ENCODE measurements at places on chromosomes 13 and 19.

DNA sequence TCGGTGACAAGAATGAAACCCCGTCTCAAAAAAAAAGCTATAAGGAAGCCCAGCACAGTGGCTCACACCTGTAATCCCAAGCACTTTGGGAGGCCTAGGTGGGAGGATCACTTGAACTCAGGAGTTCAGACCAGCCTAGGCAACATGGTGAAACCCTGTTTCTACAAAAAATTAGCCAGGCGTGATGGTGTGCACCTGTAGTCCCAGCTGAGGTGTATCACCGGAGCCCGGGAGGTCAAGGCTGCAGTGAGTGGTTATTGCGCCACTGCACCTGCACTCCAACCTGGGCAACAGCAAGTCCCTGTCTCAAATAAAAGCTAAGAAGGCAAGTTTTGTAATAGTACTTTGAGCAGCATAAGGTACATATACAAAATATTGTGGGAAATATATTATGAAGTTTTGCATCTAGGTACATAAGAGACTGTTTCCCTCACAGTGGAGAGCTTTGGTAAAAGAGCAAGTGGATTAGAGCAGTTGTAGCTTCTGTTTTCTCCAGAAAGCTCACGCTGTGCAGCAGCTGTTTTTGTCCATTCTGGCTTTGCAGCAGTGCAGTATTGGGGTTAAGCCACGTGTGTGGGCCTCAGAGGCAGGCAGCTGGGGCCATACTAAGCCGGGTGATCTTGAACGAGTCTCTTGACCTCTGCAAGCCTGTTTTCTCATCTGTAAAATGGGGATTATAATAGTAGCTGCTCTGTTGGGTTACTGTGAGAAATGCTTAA lies 35.4 kb downstream of the ARHGAP35 start:
- DNase-seq: no peak

DNA sequence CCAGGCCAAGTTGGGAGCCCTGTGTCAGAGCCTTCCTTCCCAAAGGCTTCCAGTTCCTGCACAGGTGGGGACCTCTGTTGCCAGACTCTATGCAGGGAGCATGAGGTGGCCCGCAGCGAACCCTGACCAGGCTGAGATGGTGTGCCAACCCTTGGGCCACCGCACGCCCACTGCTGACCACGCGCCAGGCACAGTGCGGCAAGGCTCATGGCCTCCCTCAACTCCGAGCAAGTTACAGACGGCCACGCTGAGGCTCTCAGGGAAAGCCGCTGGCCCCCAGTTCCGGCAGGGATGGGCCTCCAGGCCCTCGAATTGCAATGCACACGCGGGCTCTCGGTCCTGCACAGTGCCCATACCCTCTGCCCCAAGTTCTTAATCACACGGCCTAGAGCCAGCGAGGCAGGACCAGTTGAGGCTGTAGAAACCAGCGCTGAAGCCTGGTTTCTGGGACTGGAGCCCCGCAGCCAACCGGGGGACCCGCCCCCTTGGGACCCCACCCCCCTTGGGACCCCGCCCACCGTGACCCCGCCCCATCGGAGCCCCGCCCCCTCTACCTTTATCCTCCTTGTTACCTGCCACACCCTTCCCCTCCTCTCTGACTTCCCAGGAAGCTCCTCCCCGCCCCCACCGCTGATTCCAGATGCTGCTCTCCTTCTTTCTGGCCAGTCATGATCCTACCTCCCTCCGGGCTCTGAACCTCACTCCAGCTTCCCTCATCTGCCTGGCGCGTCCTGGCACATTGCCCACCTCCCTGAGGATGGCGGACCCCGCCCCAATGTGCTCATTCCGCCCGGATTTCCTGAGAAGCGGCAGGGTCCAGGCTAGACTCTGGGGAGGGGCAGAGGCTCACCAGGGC lies 6.0 kb downstream of the PEX11G start:
- no peak for DNase-seq

- DNase-seq: no peak
Measured at GRCh38 chr19:35146746-35147459, 3.8 kb downstream of the FXYD7 start.

- DNase-seq: no peak
Measured at GRCh38 chr19:43809762-43810696, 7.8 kb upstream of the LYPD5 start.

DNA sequence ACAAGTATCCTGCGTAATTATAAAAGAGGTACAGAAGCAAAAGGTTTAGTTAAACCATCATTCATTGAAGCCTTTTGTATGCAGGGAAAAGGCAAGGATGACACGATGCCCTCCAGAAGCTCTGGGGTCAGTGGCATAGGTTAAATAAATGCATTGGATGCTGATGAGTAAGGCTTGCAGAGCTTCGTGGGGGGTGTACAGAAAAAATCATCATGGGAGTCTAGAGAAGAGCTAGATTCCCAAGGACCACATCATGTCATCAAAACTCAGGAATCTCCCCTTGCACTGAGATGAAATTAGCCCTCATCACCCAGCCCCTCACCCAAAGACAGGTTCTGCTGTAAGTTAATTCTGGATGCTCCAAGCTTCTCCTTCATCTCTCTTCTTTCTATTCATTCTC lies 8.3 kb downstream of the FPR1 start:
- DNase-seq: no peak

GRCh38 chr13:60112771-60113170 lies 51.0 kb downstream of the DIAPH3 start:
- DNase-seq: no peak

DNA sequence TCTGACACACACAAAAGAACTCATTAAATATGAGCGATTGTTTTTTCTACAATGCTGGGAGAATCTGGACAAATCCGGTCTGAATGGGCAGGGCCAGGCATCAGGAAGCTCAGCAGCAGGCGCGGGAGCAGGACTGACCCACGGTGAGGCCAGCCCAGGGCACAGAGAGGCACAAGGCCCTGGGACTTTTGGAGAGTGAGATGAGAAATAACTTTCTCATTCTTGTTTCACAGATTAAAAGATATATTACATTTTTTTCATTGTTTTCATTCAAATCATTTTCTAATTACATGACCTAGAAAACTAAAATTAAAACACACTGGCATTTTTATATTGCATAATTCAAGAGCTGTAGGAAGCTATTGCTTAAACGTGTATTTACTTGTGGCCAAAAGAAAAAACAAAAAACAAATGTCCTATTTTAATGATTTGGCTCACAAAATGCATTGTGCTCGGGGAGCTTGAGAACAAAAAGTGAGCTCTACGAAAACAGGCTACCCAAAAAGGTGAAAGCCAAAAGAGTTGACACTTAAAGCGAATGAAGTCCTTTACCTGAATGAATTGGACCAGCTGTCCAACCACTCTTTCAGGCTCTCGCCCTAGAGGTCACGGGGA lies 133.1 kb downstream of the TNFRSF19 start:
- no peak for DNase-seq

DNA sequence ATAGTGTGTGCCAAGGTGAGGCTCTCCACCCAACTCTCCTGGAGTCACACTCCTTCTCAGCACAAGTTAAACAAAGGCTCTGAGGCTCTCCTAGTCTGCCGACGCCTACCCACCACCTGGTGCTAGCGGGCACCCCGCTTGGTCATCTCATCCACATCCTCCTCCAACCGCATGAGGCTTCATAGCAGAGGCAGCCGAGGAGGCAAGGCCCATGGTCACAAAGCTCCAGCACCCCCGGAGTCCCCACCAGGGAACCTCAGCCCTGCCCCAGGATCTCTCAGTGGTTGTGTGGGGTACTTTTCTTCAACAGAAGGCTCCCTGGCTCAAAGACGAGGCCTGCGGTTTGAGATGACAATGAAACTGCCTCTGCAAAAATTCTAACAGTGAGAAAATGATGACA lies 43.0 kb downstream of the STK24 start:
- no peak for DNase-seq

DNA sequence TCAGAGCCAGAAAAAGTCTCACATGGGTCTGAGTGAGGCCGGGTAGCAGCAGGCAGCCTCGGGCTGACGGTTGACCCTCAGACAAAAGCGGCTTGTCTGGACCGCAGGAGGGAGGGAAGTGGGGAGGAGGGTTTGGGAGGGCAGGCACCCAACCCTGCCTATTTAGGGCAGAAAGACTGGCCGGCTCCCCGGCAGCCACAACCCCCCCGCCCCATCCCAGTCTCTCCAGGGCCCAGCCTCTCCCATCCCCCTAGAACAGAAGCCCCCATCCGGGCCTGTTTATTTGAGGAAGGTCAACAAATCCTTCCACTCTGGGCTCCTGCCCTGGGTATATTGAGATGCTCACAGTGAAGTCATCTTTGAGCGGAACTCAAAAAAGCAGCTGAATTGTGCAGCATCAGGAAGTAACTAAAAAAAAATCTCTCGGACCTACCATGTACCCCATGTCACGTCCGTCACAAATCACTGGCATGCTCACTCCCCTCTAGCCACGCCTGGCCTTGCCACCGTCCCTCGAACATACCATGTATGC lies 6.3 kb downstream of the DACT3 start:
- DNase-seq: no peak

DNA sequence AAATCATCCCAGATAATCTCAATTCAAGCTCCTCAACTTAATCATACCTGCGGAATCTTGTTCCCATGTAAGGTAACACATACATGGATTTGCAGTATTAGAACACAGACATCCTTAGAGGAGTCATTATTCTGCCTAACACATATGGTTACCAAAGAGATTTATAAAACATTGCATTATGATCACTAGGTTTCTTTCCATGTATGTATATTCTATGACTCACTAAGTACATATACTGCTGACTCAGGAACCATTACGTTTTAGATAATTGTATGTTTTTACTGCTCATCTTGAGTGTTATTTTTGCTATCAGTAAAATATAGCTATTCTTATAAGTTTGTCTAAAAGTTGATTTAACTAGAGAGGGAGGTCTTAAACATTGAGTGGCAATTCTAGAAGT lies 182.9 kb downstream of the SLITRK6 start:
- no peak for DNase-seq

DNA sequence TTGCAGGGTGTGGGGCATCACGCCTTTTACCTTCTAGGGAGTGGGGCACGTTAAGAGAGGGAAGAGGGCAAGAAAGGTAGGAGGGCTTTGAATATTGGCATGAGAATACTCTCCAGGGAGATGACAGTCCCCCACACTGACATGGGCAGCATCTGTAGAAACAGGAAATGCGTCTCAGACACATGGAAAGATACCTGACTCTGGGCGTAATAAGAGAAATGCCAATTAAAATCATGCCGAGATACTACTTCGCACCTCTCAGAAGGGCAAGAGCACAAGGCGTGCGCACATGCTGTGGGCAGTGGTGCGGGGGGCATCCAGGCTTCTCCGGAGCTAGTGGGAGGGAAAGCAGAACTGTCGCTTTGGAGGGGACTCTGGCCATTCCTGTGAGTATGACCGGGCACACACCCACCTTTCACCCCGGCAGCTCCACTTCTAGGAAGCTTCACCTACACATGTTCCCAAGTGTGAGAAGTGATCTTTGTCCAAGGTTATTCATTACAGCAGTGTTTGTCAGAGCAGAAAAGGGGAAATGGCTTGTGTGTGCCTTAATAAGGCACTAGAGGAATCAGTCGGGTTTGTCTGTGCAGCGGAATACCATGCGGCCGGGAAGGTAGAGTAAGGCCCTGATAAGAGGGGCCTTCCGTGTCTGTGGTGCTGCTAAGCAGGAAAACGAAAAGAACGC lies 99.5 kb downstream of the SIPA1L3 start:
- no peak for DNase-seq

GRCh38 chr19:7534531-7535046 lies 928 bp upstream of the PNPLA6 start:
- no peak for DNase-seq

DNA sequence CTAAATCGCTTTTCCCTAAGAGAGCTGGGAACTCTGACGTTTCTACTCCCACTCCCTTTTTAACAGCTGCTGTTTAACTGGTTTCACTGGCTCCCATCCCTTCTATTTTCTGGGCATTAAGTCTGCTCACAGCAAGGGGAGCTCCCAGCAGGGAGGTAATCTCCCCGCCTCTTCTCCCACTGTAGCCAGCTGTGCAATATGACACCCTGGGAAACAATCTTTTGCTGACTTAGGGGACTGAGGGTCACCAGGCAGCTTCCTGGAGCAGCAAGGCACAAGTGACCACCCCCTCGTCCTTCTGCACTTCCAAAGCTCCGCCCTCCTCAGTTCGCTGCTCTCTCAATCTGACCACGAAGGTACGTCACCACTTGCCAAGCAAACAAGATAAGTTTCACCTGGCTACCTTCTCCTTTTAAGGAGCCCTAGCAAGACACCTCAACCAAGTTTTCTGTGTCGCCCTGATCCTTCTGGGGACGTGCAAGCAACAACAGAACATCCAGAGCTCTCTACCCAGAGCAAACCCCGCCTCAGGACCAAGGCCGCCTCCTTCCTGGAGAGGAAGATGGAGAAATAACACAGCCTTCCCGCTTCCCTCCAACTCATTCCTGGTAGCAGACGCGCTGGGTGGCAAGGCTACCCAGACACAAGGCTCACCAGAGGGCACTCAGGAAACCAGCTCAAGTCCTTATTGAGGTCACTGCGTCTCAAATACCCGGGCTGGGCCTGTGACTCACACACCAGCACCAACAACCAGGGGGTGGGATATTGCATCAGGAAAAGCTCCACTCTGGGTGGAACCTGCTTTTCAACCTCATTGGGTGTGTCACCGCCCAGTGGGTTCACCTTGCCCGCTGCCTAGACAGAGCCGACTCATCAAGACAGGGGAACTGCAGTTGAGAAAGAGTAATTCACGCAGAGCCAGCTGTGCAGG lies 92.4 kb downstream of the STK24 start:
- no peak for DNase-seq

- no peak for DNase-seq
Measured at GRCh38 chr13:21006141-21007005, 55.0 kb downstream of the LATS2 start.

GRCh38 chr19:44071824-44072542 lies at the start of gene ZNF284:
Gene ZNF284, plus strand, starts transcription at chr19:44072159. Its CDS starts 4,231 bp downstream, at chr19:44076390.
- peak; percentile 62 for DNase-seq

DNA sequence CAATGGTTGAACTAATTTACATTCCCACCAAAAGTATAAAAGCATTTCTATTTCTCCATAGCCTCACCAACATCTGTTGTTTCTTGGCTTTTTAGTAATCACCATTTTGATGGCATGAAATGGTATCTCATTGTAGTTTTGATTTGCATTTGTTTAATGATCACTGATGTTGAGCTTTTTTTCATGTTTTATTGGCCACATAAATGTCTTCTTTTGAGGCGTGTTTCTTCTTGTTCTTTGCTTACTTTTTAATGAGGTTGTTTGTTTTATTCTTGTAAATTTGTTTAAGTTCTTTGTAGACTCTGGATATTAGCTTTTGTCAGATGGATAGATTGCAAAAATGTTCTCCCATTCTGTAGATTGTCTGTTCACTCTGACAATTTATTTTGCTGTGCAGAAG lies 28.2 kb downstream of the ZNF714 start:
- DNase-seq: no peak

DNA sequence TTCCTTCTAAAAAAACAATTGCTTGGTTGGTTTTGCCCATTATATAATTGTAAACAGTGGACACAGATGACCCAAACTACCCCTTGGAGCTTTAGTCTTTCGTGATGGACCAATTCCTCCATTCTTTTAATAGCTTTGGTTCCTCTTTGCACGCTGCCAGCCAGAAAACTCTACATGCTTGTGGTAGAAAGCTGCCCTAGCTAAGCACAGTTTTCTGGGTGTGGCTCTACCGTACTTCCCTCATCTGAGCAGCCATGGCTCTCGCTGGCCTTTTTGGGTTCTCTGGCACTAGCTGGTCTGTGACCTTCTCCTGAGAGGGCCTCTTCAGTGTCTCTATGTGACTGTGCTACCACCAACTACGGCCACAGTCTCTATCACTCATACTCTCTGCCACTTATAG lies 29.9 kb upstream of the CEBPA start:
- DNase-seq: no peak
